Placental epithelial cell (primary cell): ENCODE measurements at places on chromosomes 5 and 9. TPM values are rescaled to one million over a fixed set of nuclear protein-coding genes. Genes with fewer than 3 reads are reported as not detected.

Gene ABO
- total RNA-seq = under 0.01 TPM in 1 of 2 replicates, not detected in the other

Gene BARX1
- total RNA-seq = 0.39 TPM in 1 of 2 replicates, not detected in the other

Gene GRM6
- not detected in 2 replicates for total RNA-seq

Gene ZDHHC11
- 2.4 and 5.1 TPM in 2 replicates for total RNA-seq

Gene GRPEL2
- total RNA-seq = 8.6 and 22.1 TPM in 2 replicates

Gene TIMD4
- total RNA-seq = not detected in 2 replicates

Gene EGFLAM
- total RNA-seq = 1.4 and 1.6 TPM in 2 replicates

Gene SLC2A8
- 11.2 and 20.4 TPM in 2 replicates for total RNA-seq

Gene FOXD4L5
- 0.11 TPM in 1 of 2 replicates, not detected in the other for total RNA-seq

Gene MARCOL
- total RNA-seq = not detected in 2 replicates

Gene GABRA6
- total RNA-seq = not detected in 2 replicates

Gene IFNB1
- total RNA-seq = not detected in 2 replicates

Gene FOXD4L3
- 0.39 and 0.43 TPM in 2 replicates for total RNA-seq

Gene SGCD
- under 0.01 and 0.11 TPM in 2 replicates for total RNA-seq

Gene PCDHGB3
- 3.1 and 5.9 TPM in 2 replicates for total RNA-seq

Gene CNTNAP3
- total RNA-seq = 21.3 and 94.2 TPM in 2 replicates

Gene PPWD1
- 29.7 and 44.4 TPM in 2 replicates for total RNA-seq

Gene LRRC70
- 0.65 and 2.0 TPM in 2 replicates for total RNA-seq

Gene SPAG8
- total RNA-seq = 0.65 and 1.2 TPM in 2 replicates

Gene LCN2
- 0.39 and 0.54 TPM in 2 replicates for total RNA-seq

Gene TMEM215
- total RNA-seq = not detected in 2 replicates

Gene PIP5K1B
- 0.33 and 0.39 TPM in 2 replicates for total RNA-seq

Gene CDH9
- not detected in 2 replicates for total RNA-seq

Gene AGXT2
- total RNA-seq = not detected in 2 replicates

Gene HBEGF
- under 0.01 and 1.2 TPM in 2 replicates for total RNA-seq

Gene ANKRD20A1
- total RNA-seq = under 0.01 TPM in 2 replicates

Gene KCNMB1
- 0.33 and 0.79 TPM in 2 replicates for total RNA-seq

Gene TMEM174
- not detected in 2 replicates for total RNA-seq

Gene BHMT
- not detected in 2 replicates for total RNA-seq

Gene PCDHGA4
- 1.5 and 2.7 TPM in 2 replicates for total RNA-seq

Gene PCDH12
- not detected in 2 replicates for total RNA-seq

Gene HK3
- under 0.01 TPM in 1 of 2 replicates, not detected in the other for total RNA-seq

Gene UBAP2
- total RNA-seq = 31.0 and 42.8 TPM in 2 replicates

Gene RLN2
- total RNA-seq = not detected in 2 replicates
